ENCODE measurements at places on chromosomes 3 and 15.

GRCh38 chr15:68278595-68279405 lies 1.3 kb downstream of the FEM1B start:
- no peak for DNase-seq

- DNase-seq = no peak
Measured at GRCh38 chr3:61200270-61200669, 51.0 kb downstream of the FHIT start.

GRCh38 chr15:47885920-47886319 lies 168.6 kb downstream of the SEMA6D start:
- DNase-seq = no peak

GRCh38 chr3:139129892-139130291 lies 85.2 kb upstream of the PRR23C start:
- DNase-seq = no peak

DNA sequence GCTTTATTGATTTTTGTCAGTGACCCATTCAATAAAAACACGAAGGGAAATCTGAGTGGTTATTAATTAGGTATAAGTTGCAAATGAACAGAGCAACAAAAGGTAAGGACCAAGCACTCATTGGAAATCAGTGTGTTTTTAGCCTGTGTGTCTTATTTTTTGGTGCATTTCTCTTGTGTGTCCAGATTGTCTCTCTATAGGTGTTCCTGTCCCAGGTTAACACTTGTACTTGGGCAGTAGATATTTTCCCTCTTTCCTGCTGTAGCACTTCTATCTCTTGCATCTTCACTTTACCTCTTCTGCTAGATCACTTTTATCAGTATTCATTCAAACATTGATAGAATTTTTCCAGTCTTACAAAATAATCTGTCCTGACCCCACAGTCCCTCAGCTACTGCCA lies 37.0 kb downstream of the MAPK6 start:
- no peak for DNase-seq
